Activated gamma-delta T cell treated with Interleukin-2 at 50 U/mL for 16 hours (primary cell): ENCODE measurements at places on chromosomes 3 and 15.

- DNase-seq, result no peak
Measured at GRCh38 chr3:132285620-132285945, 31.6 kb upstream of the ACP3 start.

DNA sequence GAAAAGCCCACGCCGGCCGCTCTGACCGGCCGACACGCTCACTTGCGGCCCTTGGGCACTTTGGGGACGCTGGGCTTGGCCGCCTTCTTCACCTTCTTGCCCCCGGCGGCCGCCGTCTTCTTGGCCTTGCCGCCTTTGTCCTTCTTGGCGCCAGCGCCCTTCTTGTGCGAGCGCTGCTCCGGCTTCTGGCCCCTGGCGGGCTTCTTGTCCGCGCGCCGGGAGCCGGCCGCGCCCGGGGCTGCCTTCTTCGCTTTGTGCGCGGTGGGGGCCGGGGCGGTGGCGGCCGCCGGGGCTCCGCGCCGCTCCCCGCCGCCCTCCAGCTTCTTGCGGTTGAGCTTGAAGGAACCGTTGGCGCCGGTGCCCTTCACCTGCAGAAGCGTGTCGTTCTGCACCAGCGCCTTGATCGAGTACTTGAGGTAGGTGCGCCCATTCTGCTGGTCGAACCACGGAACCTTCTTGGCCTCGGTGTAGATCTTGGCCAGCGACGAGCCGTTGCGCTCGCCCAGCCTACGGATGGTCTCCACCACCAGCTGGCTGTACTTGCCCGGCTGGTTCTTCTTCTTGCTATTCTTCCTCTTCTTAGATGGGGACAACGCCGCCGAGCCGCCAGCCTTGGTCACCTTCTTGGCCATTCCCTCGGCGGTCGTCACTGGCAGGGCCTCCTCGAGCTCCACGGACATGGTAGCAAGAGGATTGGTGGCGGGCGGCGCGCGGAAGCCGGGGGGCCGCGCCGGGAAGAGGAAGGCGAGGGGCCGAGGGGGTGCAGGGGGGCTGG is 36.7 kb downstream of the HMCES start:
- peak; percentile 17 for DNase-seq

DNA sequence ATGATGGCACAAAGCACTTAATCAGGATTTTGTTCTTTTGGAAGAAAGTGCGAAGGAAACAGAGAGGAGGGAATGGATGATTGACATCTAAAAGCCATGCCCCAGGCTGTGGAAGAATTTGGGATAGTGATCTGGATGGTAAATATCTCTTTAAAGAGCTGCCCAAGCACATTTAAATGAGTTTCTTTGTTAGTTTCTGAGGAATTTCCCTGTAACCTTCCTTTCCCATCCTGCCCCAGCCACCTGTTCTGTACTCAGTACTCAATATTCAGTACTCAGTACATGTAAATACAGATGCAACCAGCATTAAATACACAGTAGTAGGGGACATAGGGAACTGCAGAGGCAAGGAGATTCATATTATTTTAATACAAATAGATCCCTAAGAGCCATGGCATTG is 7.8 kb upstream of the CORO2B start:
- DNase-seq, result no peak

GRCh38 chr3:176357891-176358290 is 839.4 kb downstream of the TBL1XR1 start:
- DNase-seq, result no peak

DNA sequence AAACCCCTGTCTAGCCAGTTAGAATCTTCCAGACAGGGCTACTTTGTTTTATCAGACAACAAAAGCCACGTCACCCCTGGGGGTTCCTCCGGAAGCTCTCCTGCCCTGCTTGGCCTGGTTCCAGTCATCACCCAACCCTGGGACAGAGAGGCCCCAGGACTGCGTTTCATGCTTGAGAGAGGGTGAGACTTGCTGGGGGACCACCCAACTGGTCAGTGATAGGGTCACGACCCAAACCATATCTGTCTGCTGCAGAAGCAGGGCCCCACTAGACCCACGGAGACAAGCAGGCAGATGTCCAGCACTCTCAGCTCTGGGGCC is 1.2 kb downstream of the NT5DC2 start:
- peak; percentile 48 for DNase-seq

- DNase-seq, result no peak
Measured at GRCh38 chr15:94383706-94384105, 152.3 kb downstream of the MCTP2 start.

DNA sequence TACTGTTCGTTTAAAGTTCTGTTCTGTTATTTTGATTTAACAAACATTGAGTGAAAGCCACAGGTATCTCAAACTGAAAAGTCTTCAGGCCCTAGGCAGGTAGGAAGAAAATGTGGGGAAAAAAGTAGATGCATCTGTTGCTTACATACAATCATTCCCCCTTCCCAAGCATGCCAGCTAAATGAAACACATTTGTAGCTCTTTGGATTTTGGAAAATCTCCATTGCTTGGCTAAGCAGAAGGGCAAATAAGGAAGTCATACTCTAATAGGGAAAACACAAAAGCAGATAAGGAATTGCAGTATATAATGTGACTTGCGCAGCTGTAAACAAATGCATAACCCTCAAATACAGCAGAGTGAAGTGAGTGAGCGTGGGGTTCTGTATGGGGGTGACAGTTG is 375.9 kb downstream of the FGF12 start:
- no peak for DNase-seq

- DNase-seq, result no peak
Measured at GRCh38 chr3:61829722-61830350, 268.5 kb downstream of the PTPRG start.

- DNase-seq, result no peak
Measured at GRCh38 chr3:102141096-102141927, 292.0 kb downstream of the NFKBIZ start.

DNA sequence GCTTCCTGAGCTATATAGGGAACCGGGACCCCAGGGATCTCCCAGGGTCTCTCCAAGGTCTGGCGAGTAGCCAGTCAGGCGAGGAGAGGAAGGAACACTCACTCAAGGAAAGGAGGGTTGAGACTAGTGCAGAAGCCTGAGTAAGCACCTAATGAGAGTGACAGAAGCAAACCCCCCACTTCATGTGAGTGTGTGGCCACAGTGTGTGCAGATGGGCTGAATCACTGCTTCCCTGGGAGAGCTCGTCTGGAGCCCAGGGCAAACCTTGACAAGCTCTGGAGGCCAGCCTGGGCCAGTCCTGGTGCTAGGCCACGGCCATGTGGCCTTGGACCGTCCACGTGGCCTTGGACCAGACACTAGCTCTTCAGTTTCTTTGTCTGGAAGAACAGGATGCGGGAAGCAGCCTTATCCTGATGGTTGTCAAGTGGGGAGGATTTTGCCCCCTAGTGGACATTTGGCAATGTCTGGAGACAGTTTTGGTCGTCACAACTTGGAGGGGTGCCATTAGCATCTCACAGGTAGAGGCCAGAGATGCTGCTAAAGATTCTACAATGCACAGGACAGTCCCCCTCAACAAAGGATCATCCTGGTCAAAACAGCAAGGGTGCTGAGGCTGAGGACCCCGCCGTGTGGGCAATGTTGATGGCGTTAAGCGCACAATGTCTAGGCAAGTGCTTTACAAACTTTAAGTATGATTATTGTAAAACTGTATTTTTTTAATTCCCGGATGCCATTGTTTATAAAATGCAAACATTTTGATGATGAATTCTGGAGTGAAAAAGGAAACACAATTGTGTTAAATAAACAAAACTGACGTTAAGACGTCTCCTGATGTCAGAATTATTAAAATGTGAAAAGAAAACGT is 34.8 kb upstream of the CTSH start:
- DNase-seq, result no peak

DNA sequence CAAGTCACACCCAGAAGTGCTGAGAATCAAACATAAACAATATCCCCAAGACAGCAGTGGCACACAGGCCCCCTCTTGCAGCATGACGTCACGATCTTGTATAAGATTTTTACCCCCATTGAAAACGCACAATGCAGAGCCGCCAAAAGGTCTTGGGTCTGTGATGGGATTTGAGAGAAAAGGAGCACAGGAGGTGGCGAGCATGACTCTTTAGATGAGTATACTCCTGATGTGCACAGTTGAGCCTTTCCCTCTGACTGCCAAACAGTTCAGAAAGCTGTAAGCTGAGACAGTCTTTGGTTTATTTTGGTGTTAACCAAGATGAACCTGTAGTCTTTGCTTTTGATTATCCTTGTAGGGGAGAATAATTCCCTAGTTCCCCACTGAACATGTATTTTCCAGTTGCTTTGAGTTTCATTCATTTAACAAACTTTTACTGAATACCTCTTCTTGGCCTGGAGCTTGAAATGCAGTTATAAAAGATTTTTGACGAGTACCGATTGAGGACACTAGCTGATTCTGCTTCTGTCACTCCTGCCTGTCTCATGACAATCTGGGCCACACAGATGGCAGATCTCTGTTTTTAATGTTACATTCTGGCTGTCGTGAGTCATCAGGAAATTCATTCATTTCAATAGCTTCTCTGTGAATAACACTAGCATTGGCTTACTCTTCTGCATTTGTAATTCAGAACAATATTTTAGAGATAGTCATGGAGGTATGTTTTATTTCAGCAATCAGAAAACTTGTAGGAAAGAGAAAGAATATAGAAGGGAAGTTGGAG is 28.9 kb downstream of the CFAP91 start:
- no peak for DNase-seq

DNA sequence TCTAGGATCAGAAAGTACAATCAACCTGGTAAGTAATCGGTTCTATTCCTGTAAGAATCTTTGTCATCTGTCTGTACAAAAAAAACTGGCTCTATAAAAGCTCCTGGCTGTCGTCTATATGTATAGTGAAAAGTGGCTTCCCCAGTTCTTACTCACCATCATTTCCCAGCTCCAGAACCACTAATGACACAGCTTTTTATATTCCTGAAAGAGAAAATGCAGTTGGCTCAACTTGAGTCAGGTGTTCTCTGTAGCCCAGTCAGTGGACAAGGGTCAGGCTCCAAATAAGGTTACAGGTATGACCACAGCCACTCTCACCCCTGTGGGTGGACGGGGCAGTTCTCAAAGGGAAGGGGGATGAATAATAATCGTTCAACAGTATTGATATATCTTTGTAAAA is 85.1 kb downstream of the AP4E1 start:
- no peak for DNase-seq
